ENCODE measurements at places on chromosomes 5 and 9.

DNA sequence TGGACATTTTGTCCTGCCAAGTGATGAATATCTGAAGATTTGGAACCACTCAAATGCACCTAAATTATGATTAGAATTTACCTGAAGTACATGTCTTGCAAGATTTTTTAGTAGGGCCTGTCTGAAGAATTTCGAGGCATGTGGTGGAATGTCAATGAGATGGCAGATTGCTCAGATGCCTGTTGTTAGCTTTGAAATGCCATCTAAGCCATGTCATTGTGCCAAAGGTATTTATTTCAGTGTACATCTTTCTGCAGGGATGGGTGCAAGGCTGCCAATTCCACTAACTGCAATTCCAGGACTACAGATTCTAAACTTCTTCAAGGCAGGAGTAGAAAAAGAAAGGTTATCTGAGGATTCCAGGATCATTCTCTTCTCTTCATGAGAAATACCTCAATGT lies 9.1 kb upstream of the GNAQ start:
- no peak for DNase-seq

DNA sequence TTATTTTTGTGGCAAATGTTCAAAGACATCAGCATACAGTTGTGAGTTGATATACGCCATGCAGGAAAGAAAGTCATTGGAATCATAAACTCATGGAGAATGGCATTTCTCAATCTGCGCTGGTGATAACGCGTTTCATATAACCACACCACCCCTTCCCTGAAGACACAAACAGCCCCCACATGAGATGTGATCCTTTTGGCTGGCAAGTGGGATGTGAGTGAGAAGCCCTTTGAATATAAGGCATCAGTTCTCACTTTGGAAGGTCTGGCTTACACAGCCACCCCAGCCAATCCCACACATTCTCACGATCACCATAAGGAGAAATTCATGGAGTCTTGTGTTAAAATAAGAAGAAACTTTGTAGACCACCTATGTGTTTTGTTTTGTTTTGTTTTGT lies 725.0 kb downstream of the PRELID2 start:
- no peak for DNase-seq

GRCh38 chr5:181020688-181021087 lies 19.4 kb upstream of the BTNL9 start:
- DNase-seq = no peak

GRCh38 chr9:20404192-20404813 lies 218.0 kb downstream of the MLLT3 start:
- DNase-seq = no peak

GRCh38 chr5:91033370-91033769 lies 349.7 kb downstream of the ARRDC3 start:
- no peak for DNase-seq

DNA sequence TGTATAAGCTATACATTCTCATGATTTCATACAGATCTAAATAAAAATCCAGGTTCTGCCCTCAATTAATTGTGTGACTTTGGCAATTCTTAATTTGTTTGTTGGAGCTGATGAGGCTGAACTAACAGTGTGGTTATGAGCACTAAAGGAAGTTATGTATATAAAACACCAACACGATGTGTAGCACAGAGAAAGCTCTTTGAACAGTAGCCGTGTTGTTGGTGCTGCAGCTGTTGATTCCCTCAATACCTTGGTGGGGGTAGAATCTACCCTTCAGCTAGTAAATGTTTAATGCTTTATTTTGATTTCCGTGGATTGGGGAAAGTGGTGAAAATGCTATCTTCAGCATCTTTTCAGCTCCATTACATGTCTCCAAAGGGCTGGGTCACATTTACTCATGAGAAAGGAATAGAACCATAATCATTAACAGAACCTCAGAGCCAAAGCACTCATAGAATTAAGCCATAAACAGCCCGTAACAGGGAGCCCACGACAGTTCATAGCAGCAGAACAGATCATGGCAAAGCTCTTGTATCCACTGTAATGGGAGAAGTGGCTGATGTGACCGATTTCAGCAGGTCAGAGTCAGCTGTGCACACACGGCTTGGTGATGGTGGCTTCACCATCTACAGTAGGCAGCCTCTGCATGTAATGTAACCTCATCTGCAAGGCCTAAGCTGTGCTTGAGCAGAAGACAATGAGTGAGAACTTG lies 332.7 kb downstream of the DIRAS2 start:
- DNase-seq = no peak

DNA sequence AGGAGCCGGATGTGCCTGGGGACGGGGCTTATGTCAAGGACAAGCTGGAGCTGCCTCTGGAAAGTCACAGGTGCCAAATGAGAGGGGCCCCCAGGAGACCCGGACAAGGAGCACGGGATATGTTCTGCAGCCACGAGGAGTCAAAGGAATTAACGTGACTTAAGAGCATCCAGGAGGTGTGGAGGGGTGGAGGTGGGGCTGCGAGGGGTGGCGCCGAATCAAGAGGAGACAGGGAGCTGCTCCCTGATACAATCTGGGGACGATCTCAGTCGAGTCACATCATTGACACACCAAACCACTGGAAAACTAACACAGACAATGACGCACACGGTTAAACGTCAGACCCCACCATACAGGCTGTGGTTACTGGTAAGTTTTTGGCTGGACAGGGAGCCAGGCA lies 10.4 kb downstream of the CCDC127 start:
- no peak for DNase-seq

DNA sequence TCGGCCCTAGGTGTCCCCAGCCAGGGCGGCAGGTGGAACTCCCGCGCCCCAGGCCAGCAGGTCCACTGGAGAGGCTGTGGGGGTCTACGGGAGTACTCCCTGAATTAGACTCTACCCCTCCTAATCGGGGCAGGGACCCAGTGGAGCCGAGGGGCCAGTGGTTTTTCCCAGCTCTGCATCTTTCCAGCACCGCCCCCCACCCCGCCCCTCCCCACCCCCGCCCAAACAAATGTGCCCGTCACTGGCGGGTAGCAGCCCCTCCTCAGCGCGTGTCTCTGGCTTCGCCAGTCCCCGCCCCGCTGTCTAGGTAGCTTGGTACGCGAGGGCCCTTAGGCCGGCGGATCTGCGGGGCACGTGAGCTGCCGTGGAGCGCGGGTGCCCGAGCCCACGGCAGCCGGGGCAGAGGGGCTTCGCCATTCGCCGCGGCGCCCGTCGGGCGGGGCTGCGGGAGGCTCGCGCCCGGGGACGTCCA lies 7.0 kb downstream of the UNC5A start:
- no peak for DNase-seq

DNA sequence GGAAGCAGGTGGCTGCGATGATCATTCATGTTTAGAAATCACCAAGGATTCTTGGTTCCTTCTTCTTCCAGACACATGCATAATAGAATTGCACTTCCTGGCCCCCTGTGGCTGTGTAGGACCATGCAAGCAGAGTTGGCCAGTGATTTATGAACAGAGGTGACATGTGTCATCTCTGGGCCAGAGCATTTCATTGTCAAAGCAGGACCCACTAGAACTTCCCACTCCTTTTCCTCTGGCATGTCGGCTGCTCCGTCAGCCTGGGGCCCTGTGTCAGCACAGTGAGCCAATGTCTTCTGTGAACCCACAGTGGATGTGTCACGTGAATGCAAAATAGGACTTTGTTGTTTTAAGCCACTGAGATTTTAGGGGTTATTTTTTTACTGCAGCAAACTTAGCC lies 59.2 kb downstream of the HSD17B3 start:
- no peak for DNase-seq

DNA sequence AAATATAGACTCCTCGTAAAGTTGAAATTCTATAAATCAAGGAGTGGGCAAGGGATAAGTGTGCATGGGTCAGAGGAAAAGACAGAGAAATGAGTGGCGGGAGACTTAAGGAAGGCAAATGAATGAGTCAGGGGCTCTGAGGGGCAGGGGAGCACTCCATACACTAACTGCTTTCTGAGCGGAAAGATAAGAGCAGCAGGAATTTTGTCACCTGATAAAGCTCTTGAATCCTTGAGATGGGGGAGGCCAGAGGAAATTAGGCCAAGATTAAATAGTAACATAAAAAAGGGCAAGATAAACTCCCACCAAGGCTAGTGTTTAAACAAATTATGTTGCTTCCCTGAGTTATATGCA lies 191.0 kb upstream of the S1PR3 start:
- no peak for DNase-seq

DNA sequence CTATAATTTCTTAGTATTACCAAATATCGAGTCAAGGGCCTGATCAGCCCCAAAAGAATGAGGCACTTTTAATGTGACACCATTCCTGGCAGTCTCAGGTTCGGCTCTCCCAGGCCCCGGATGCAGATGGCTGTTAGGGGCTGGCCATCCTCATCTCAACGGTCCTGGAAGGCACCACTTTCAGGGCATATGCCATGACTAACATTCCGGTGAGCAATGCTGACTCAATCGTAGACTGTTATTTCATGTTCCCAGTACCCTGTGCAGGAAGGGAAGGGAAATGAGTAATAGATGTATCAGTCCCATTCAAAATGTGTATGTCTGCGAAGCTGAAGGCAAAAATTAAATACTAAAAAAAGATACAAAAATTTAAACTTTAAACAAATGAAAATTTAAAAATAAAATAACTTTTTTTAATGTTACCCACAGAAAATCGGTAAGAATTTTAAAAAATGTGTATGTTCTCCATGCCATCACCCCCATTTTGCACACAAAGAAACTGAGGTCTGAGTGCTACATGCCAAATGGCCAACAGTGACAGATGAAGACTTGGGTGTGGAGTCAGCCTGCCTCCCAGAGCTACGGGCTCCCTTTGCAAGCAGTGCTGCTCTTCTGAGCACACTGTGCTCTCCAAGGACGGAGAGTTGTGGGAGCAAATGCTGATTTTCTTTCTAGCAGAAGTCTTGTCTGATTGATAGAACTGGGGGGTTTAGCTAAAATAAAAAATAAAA lies 79.0 kb downstream of the GLDC start:
- DNase-seq = no peak

- DNase-seq = no peak
Observed at GRCh38 chr5:150759334-150759583, 442 bp upstream of the DCTN4 start.

GRCh38 chr9:134328841-134329575 lies 2.8 kb downstream of the RXRA start:
- DNase-seq = no peak

DNA sequence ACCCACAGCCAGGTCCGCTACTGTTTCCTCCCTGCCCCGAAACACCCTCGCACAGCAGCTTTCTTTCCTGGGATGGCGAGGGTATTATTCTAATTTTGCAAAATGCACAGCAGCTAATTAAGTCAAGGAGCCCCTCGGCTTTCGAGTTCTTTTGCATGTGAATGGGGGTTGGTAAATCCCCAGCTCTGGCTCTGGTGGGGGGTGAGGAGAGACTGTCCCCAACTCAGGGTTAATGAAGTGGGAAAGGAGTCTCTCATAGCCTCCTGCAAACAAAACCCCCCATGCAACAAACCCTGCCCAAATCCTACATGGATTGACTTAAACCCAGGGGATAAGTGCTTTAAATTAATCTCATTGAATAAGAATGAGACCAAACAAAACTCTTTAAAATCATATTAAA lies 8.8 kb downstream of the BARHL1 start:
- DNase-seq = no peak

DNA sequence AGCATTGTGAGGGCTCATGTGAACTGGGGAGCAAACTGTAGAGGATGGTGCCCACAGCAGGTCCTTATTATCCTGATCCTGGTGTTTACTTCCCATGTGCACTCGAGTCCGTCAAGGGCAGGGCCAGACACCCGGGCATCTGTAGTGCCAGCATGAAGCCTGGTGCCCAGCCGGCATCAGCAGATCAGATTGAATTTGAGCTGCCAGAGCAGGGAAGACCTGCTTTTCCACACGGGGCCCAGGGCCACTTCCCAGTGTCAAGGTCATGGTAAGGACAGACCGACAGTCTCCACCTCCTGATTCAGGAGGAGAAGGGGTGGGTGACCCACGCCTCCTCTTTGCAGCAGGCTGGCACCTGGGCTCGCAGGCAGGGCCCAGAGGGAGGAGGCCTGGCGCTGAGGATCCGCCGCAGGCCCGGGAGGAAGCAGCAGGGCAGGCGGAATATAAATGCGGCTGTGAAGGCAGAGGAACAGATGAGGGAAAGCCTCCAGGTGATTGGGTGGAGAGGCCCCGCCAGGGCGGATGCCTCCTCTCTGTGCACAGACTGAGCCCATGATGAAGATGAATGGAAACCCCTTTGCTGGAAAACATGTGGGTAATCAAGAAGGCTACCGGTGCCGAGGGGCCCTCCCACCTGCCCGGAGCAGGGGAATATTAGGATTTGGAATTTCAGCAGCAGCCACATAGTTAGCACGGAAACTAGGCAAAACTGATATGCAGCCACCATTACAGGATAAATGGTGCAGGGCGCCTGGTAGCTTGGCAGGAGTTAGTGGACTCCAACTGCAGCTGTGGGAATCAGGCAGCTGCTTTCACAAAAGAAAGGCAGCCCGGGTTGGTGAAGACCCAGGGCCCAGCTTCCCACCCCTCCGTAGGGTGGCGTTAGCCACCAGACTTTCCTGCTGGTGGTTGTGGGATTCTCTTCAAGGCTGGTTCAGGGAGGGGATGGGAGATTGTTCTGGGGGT lies 114.9 kb downstream of the GAPVD1 start:
- DNase-seq = no peak

DNA sequence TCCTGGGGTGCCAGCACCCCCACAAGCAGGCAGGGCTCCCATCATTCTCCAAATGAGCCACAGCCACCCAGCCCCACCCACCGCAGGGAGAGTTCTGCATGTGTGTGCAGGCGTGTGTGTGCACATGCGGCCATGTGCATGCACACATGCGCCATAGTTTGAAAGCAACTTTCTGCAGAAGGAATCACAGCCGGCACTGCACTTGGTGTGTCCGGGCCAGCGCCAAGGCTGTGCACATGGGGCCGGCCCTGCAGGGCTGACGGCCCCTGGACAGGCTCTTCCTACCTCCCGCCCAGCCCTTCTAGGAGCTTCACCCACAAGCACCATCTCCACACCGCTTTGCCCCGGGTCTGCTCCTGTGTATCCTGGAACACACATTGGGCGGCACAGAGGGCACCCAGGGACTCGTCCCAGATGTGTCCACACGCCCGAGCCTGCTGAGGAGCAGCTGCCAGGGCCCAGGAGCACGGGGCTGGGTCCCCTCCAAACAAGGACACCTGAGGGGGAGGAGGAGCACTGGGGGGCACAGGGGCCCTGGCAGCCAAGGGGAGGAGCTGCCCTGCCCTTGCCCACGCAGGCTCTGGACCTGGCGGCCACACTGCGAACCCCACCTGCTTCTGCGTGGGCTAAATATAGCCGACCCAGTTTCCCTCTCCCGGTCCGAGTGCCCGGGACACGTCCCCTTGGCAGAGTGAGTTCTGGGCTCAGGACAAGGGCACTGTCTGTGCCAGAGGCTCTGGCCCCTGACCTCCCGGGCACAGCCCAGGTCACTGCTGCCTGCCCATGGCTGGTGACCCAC lies 19.1 kb downstream of the TPPP start:
- DNase-seq = no peak

GRCh38 chr5:139733698-139734538 lies 61.7 kb upstream of the PSD2 start:
- no peak for DNase-seq

All from T-helper 22 cell (primary cell).